Pancreas (tissue), 10 donors: ENCODE measurements at places on chromosomes 11 and 22.

DNA sequence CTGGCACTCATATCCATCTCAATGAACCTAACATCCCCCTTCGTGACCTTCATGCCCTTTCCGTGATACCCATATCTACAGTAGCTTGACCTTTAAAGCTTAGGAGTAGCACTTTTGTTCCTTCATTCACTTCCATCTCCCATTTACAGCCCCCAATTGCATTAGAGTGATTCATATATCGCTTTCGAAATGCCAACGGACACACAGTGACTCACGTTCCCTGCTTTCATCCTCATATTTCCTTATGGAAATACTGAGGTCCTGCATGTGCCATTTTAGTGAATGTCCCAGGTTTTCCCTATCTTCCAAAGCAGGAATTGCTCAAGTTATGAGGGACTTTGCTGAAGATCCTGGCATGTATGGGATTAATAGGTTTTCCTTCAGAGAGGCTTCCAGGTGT, 44.3 kb upstream of the CEP126 start:
- no peaks in the 10 kb centered on the region for H3K27me3 ChIP-seq
- no peak overlapping the region for H3K4me3 ChIP-seq
- no peaks in the 10 kb centered on the region for H3K36me3 ChIP-seq
- no peak overlapping the region for H3K27ac ChIP-seq

GRCh38 chr11:114246321-114247069, 49.7 kb upstream of the NNMT start:
- H3K4me1 ChIP-seq, result no peaks in the 10 kb centered on the region
- no peak for DNase-seq
- peaks cover 38% of the 10 kb centered on the region for H3K36me3 ChIP-seq
- H3K27ac ChIP-seq, result no peak overlapping the region

DNA sequence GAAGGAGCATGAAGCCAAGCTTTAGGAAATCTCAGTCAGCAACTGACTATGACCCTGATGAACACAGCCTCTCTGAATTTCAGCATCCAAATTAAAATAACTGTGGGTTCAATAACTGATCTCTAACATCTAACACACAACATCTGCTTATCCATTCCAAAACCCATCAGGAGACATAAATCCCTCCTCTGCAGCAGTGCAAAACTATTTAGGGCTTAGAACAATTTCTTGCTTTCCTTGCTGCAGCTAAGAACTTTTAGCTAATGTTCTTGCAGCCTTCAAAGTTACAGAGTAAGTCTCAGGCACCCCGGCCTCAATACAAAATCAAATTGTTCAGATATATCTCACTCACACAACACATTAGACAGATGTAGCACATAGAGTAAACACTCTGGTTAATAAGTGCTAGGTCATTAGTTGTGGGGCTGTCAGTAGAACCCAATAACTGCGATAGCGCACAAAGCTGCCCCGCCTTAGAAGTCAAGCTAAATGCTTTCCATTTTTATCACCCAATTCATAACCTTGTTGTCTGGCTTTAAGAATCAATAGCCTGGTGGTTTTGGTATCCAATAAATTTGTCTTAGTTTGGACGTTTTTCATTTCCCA, 139.6 kb downstream of the LARGE1 start:
- H3K27me3 ChIP-seq, result no peaks in the 10 kb centered on the region
- no peak for DNase-seq
- H3K4me1 ChIP-seq, result peaks cover 24% of the 10 kb centered on the region
- no peaks in the 10 kb centered on the region for H3K36me3 ChIP-seq
- no peak overlapping the region for H3K27ac ChIP-seq

DNA sequence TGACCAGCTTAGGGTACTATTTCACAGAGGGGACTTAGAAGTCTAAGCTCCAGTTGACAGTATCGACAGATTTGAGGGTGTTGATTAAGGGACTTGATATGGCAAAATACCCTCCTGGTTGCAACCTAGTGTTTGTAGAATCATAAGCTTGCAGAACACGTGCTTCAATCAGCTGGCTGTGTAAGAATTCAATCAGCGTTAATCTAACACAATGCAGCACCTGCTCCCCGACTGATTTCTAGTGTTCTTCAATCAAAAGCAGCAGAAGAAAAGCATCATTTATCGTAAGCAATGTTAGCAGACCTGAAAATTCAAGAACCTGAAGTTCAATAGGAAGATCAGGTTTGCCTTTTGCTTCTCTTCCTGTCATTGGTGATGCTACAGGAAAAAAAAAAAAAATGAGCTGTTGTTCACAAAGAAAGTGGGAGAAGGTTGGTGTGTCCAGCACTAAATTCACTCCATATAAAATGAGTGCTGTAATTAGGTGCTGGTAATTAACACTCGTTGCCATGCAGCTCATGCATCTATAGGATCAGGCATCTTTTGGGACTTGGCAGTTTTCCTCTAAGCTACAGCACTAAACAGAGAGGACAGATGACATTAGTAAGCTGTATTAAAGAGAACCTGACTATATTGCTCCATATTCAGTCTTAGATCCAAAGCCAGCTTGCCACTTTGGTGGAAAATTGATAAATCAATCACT, 840.3 kb downstream of the OPCML start:
- DNase-seq, result no peak
- no peaks in the 10 kb centered on the region for H3K36me3 ChIP-seq
- no peaks in the 10 kb centered on the region for H3K27me3 ChIP-seq
- no peak overlapping the region for H3K27ac ChIP-seq
- H3K4me1 ChIP-seq, result peaks cover 9% of the 10 kb centered on the region

DNA sequence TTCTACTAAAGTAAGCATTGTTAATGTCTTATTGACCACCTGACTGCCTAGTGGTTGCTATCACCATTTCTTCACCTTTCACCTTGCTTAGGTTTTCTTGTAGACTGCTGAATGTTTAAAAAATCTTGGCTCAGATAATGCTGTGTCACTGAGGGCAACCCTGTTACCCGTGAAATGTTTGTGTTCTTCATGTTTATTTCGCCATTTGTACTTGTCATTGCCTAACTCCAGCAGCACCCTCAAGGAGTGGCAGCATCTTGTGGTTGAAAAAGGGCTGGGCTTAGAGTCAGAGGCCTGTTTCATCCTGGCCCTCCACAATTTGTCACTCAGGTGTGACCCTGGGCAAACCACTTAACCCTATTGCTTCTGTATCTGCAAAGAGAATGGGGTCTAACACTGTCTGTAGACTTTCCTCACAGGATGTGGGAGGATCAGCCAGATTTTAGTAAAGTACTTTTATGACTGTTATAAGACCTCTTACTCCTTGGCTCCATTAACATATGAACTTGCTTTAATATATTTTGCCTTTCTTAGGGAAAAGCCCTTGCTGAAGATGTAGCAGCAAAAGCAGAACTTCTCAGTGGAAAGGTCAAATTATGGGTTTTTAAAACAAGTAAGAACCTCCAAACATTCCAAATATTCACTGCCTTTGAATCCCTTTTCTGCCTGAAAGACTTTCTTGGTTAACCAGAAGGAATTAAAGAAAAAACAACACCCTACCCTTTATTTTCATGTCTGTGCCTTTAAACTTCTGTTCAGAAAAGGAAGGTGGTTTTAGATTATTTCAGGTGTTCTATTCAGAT, 154.5 kb upstream of the C11orf87 start:
- no peak overlapping the region for H3K4me3 ChIP-seq
- H3K27ac ChIP-seq, result no peak overlapping the region
- no peak for DNase-seq
- no peaks in the 10 kb centered on the region for H3K36me3 ChIP-seq

DNA sequence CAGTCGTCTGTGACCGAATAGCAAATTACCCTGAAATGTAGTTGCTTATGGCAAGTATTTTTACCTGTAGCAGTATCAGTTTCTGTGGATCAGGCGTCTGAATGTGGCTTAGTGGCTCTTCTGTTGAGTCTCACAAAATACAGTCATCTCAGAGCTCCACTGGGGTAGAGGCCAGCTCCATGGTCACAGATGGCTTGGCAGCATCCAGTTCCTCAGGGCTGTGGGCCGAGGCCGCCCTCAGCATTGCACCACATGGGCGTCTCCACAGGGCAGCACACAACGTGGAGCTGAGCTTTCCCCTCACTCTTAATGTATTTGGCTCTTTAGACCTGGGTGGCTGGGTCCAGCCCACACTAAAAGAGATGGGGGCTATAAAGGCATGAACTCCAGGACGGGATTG, 57.8 kb downstream of the SBF1 start:
- no peaks in the 10 kb centered on the region for H3K4me1 ChIP-seq
- no peak overlapping the region for H3K27ac ChIP-seq
- H3K27me3 ChIP-seq, result no peaks in the 10 kb centered on the region

DNA sequence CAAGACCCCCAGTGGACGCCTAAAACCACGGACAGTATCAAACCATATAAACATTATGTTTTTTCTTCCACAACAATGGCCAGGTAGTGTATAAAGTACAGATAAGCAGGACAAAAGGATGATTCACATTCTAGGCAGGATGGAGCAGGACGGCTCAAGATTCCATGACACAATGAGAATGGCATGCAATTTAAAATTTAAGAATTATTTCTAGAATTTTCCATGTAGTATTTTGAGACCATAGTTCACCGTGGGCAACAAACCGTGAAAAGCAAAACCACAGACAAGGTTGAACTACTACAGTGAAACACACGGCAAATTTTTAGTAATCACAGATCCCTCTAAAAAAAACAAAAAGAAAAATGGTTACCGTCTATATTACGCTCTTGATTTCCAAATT, 7.5 kb downstream of the NARS2 start:
- no peak overlapping the region for H3K27ac ChIP-seq
- no peaks in the 10 kb centered on the region for H3K4me1 ChIP-seq
- H3K4me3 ChIP-seq, result no peak overlapping the region
- DNase-seq, result no peak
- H3K27me3 ChIP-seq, result no peaks in the 10 kb centered on the region

DNA sequence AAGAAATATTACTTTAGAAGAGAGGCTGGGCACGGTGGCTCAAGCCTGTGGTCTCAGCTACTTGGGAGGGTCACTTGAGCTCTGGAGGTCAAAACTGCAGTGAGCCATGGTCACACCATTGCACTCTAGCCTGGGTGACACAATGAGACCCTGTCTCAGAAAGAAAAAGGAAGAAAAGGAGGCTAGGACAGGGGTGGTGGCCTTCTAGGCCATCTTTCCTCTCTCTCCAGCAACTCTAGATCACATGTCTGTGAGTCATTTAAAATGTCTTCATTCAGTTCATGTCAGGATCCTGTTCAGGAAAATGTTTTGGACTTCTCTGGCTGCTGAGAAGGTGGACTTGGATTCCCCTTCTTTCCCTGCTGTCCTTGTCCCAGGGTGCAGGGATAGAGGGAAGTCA, 53.3 kb downstream of the PPFIA1 start:
- DNase-seq, result no peak
- H3K27me3 ChIP-seq, result no peaks in the 10 kb centered on the region

DNA sequence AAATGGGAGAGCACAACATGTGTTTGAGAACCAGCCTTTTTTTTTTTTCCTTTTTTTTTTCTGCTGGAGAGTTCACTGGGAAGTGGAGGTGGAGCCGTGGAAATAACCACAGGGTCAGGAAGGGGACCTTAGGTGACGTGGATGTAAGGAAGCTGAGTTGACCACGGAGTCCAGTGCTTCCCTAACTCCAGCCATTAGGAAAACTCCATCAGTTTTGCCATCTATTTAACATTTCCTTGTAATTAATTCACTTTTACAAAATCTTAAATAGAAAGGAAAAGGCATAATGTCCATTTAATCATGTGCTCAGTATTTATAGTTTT, 2.0 kb upstream of the CDK2AP2 start:
- peaks cover 12% of the 10 kb centered on the region for H3K4me1 ChIP-seq
- H3K4me3 ChIP-seq, result no peak overlapping the region
- no peaks in the 10 kb centered on the region for H3K27me3 ChIP-seq
- DNase-seq, result no peak

- no peaks in the 10 kb centered on the region for H3K4me1 ChIP-seq
- no peak overlapping the region for H3K27ac ChIP-seq
- no peaks in the 10 kb centered on the region for H3K27me3 ChIP-seq
- DNase-seq, result peak; percentile 44
Measured at GRCh38 chr11:68961245-68961644, 19.5 kb downstream of the MRGPRD start.

DNA sequence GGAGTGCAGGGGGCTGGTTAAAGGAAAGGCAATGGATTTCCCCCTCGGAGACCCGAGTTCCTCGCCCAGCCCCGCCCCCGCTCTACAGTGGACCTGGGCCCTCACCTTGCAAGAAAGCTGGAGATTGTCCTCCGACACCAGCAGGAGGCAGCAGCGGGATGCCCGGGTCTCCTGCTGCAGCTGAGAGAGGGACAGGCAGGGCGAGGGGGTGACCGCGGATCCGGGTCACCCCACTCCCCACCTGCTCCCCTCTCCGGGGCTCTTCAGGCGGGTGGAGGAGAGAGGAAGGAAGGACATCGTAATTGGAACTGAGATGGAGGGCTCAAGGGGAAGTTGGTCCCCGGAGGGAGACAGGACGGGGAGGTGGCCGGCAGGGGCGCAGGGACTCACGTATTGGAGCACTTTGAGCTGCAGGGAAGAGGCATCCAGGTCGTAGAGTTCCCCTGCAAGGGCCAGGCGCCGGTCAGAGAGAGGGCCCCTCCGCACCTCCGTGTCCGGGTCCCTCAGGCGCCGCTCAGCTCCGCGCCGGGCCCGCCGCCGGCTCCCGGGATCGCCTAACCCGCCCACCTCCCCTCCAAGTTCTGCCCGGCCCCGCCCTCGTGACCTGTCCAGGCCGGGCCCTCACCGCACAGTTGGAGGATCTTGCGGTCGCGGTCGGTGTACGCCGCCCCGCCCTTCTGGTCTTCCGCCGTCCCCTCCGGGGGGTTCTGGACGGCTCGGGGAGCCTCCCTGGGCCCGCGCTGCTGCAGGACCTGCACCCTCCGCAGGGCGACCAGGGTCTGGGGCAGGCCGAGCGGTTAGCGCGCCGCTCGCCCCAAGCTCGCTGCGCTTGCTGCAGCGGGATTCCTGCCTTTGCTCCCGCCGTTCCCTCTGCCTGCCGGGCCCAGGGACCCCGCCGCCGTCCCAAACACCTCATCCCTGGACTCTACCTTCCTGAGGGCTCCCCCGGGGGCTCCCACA, 84.1 kb downstream of the PDE2A start:
- H3K4me3 ChIP-seq, result peak overlapping the region; percentile 40
- no peak overlapping the region for H3K27ac ChIP-seq
- H3K36me3 ChIP-seq, result no peaks in the 10 kb centered on the region
- H3K4me1 ChIP-seq, result no peaks in the 10 kb centered on the region

- H3K4me1 ChIP-seq, result no peaks in the 10 kb centered on the region
- DNase-seq, result no peak
- H3K27me3 ChIP-seq, result no peaks in the 10 kb centered on the region
- no peak overlapping the region for H3K4me3 ChIP-seq
- no peaks in the 10 kb centered on the region for H3K36me3 ChIP-seq
Measured at GRCh38 chr22:48896766-48897644, 930.7 kb downstream of the BRD1 start.

- H3K27ac ChIP-seq, result peak overlapping the region; percentile 68
- no peaks in the 10 kb centered on the region for H3K36me3 ChIP-seq
- no peaks in the 10 kb centered on the region for H3K27me3 ChIP-seq
- H3K4me1 ChIP-seq, result peaks cover 27% of the 10 kb centered on the region
- H3K4me3 ChIP-seq, result no peak overlapping the region
- peak; percentile 43 for DNase-seq
Measured at GRCh38 chr22:36610567-36610966, 81.6 kb upstream of the EIF3D start.
